ENCODE measurements at places on chromosomes 3 and 15.

GRCh38 chr15:89112341-89112971 lies 24.2 kb downstream of the ABHD2 start:
- DNase-seq = no peak

GRCh38 chr3:64316971-64317370 lies 91.7 kb upstream of the PRICKLE2 start:
- no peak for DNase-seq

DNA sequence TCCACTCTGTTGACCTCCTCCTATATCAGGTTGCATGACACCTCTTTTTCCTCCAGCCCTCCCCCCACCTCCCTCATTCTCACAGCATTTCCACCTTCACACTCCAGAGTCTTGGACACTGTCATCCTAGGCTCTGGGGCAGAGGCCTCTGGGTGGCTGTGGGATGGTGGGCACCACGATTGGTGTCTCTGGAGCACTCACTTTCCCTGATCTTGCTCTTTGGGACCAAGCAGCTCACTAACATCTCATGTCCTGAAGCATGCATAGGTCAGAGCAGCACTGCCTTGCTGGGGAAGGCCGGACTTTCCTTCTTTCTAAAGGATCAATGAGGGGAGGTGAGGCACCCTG lies 14.9 kb downstream of the ZBTB47 start:
- DNase-seq = no peak

- no peak for DNase-seq
Observed at GRCh38 chr3:146416366-146416765, 53.0 kb downstream of the PLSCR2 start.

GRCh38 chr15:46091860-46092450 lies 457.1 kb downstream of the SQOR start:
- DNase-seq = no peak

DNA sequence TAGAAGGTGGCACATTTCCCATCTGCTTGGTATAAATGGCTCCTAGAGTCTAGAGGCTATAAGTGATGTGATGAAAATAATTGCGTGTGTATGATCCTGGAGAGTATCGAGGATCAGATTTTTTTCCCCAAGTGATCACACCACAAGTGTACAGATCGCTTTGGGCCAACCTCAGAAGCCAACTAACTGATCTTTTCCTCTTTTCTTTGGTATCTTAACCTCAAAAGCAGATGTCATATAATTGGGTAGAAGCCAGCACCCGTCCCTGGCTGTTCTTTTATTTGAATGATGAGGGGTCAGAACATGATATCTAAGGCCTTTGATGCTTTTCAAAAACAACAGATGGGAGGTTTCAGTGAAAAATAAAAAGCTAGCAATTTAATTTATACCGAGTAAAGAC lies 3.3 kb downstream of the P2RY14 start:
- DNase-seq = no peak

- no peak for DNase-seq
Observed at GRCh38 chr15:43928152-43928551, 101.3 kb downstream of the WDR76 start.

DNA sequence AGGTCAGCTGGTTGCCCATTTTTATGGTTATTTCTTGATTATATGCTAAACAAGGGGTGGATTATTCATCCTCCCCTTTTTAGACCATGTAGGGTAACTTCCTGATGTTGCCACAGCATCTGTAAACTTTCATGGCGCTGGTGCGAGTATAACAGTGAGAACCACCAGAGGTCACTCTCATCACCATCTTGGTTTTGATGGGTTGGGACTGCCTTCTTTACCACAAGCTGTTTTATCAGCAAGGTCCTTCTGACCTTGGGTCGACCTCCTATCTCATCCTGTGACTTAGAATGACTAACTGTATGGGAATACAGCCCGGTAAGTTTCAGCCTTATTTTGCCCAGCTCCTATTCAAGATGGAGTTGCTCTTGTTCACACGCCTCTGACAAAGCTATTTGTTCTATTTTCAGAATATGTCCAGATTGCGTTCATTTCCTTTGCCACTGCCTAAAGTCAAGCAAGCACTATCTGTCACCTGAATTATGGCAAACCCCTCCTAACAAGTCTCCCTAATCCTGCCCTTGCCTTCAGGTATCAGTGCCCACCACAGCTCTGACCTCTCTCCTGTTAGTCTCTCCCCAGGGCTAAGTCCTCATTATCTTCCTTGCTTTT lies 308.5 kb downstream of the ROBO2 start:
- no peak for DNase-seq

DNA sequence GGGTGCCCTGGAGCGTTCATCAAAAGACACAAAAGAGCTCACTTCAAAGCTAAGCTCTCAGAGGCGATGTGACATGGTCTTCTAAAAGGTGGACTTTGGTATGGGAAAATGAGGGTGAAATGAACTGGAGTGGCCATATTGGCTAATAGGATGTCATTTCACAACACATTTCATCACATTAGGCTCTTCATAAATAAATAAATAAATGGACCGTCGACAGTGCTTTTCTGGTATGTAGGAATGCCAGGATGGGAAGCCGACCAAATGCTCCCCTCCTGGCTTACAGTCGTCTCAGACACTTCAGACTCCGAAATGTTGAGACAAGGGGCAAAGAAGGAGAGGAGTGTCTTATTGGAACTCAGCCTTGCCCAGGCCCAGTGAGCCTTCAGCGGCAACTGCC lies 383.0 kb downstream of the NTRK3 start:
- DNase-seq = no peak

DNA sequence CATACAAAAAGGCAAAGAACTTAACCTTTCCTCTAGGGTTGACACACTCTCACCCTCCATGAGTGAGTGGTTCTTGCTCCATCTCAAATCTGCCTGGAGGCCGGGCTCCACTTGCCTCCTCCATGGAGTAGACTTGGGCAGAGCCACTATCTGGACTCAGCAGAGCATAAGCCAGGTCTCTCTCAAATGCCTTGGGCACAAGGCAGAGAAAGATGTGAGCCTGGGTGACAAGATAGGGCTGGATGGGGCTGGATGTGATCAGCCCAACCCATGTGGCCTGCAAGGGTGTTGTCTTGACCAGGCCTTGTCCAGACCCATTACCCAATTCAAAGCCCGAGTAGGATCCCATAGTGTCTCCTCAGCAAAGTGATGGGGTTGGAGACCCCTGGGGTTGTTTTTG lies 4.2 kb upstream of the RPL29 start:
- no peak for DNase-seq

DNA sequence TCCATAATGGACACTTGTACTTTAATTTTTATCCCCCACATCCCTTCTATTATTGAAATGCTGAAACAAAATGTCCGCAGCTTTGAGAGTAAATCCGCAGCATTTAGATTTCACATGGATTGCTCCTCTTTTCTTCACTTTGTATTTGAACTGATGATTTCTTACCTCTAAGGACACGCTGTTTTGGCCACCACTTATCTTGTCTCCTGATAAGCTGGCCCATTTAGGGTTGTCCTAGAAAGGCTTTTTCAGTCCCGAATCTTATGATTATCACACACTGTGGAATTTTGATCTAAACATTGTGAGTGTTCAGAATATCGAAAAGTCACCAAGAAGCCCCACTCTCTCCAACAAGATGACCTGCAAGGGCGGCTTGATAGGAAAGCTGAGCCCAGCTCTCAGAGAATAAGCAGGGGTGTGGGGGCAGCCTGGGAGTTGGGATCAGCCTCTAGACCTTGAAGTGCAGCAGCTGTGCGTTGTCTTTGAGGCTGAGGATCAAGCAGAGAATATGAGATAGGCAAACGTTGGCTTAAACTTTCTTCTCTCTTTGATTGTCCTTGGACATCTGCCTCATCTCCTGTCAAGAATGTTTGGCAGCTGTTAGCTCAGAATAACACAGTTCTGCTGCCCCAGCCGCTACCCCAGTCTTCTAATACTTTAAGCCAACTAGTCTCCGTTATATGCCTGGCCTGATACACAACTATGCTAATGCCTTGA lies 399.7 kb upstream of the NR2F2 start:
- no peak for DNase-seq

- no peak for DNase-seq
Observed at GRCh38 chr3:58411851-58412830, 21.5 kb downstream of the PDHB start.

DNA sequence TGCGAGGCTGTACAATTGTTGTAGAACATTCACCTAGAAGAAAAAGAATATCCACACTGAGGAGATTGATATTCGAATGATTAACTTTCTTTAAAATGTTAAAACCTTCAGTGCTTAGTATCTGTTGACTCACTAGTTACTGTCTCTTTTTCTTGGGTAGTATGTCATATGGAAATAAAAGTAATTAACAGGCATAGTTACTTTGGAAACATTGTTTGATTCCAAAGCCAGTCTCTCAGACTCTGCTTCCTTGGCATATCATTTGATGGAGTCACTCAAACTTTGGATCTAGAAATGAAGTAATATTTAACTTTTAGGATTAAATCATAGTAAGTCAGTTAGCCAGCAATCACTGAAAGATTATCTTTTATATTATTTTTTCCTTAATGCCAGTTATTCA lies 63.4 kb downstream of the MAP2K5 start:
- DNase-seq = no peak

- no peak for DNase-seq
Observed at GRCh38 chr3:173800154-173800553, 402.6 kb downstream of the NLGN1 start.

- no peak for DNase-seq
Observed at GRCh38 chr15:79513940-79514339, 81.8 kb downstream of the MINAR1 start.

- DNase-seq = no peak
Observed at GRCh38 chr3:71850654-71851053, 65.7 kb upstream of the PROK2 start.

- no peak for DNase-seq
Observed at GRCh38 chr3:20752416-20752815, 566.4 kb upstream of the SGO1 start.

DNA sequence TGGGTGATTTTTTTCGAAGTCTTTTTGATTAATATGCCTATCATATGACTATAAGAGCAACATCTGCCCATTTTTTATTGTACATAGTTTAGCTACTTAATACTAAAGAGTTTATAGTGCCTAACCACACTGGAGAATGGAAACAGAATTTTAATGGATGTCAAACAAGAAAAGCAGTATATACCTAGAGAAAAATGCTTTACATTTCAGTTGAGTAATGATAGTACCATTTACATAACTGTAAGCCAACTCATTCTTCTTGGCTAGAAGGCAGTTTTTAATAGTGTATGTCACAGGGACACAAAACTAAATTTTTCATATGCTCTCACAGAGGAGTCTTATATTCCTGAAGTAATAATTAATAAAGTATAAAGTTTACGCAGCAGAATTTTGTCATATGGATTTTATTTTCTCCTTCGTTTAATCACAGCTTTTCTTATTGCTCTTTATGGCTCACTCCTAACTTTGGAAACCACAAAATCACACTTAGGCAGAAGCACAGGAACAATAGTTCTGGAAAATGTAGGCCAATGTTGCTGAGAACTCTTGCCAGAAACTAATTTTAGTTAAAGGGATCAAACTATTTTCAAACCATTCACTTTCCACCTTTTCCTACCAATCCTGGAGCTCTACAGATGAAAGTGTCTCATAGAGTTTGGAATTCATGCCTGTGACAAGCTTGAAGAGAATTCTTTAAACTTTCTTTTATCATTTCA lies 243.6 kb downstream of the ZIC1 start:
- no peak for DNase-seq

- DNase-seq = no peak
Observed at GRCh38 chr15:92519709-92520108, 126.0 kb downstream of the ST8SIA2 start.

DNA sequence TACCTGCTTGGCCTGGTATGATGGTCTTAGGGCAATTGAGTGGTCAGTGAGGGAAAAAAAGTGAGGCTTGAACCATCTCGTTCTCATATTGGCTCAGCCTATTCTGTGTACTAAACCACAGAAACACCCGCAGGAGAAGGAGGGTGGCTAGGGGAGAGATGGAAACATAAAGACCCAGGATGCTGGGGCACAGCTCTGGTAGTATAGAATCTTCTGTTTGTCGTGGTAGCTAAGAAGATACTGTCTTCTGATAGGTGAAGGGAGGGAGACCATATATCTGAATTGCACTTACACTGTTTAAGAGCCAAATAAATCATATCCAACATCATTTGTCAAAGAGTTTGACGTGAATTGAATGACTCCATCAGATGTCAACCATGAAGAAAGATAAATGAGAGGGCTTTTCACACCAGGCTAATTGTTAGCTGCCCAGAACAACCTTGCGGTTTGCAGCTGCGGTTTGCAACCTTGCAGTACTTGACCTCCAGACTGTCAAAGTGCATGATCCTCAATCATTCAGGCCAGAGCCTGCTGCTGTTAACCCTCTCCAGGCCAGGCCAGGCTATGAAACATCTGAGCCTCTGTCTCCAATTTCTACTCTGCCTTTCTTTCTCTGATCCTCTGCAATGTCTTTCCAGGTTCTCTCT lies 40.9 kb upstream of the PIK3R4 start:
- DNase-seq = no peak

GRCh38 chr3:140568131-140568530 lies 109.7 kb upstream of the TRIM42 start:
- DNase-seq = no peak

DNA sequence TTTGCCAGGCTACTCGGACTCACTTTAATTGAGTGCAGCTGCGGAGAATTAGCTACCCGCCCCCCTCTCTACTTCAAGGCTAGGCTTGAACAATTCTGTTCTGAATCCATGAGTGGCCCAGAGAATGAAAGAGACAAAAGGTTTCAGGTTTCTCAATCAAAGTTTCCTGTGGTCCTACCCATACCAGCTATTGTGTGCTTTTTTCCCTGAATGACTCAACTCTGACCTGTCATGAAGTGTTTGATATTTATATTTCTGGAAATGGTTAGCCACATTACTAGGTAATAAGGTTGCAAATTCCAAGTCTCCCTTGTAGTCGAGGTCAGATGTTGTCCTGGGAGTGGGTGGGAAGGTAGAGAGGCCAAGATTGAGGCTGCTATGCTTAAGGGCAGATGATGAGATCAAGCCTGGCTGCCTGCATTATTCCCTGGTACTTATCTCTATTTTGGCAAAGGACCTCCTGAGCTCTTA lies 392.7 kb upstream of the TBL1XR1 start:
- no peak for DNase-seq

DNA sequence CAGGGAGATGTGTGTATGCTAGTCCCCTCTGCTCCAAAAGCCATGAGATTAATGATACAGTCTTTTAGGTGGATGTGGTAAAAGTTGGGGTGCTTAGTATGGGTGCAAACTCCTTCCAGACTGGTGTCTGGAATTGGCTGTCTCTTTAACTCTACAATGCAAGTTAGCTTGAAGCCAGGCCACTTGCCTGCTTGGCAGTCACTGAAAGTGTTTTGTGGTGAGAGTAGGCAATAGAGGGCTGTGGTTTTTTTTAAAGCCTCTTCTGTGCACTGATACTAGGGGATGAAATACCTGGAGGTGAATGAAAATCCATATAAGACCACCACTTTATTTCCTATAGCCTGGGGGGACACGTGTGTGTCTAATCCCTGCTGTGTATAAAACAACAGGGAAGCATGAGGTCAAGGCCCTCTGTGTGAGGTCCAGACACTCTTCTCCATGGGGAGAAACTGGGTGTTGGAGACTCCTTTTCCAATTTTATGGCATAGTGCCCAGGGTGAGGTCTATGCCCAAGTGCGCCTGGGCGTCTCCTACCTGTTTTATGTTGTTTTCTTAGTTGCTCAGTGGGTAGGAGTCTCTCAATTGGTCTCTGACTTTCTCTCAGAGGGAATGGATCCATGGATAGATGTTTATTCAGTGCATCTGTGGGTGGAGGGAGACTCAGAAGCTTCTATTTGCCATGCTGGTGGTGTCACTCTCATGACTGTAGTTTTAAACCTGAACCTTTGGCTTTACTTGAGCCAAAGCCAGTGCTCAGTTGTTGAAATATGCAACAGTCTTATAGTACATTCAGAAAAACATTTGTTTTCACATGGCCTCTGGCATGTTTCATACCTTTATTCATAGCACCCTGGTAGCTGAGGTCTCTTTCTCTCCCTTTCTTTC lies 327.8 kb upstream of the ATP11B start:
- DNase-seq = no peak
